MCF 10A (cell line): ENCODE measurements at places on chromosomes 5 and 9. TPM values are rescaled to one million over a fixed set of nuclear protein-coding genes. Genes with fewer than 3 reads are reported as not detected.

DNA sequence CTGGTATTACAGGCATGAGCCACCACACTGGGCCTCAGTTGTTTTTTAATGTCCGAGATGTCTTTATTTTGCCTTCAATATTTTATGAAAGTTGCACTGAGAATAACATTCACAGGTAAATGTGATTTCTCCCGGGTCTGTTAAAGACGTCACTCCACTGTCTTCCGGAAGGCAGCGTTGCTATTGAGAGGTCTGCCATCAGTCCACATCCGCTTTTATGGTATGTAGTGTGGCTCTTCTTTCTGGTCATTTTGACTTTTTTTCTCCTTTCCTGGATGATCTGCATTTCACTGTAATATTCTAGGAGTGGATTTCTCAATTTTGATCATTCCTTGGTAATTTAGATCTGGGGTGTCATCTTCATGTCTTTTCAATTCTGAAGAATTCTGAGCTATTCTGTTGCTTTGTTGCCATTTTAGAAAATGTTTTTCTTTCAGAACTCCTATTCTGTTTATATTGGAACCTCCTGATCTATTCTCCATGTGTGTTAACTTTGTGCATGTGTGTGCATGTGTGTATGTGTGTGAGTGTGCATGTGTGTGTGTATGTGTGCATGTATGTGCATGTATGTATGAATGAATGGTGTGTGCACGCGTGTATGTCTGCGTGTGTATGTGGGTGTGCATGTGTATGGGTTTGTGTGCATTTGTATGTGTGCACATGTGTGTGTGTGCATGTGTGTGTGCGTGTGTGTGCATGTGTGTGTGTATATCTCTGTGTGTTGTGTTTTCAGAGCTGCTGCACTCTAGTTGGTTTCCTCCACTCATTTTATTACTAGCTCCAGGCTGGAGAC is 1.9 kb upstream of the LCN1 start:
- DNase-seq, result no peak

DNA sequence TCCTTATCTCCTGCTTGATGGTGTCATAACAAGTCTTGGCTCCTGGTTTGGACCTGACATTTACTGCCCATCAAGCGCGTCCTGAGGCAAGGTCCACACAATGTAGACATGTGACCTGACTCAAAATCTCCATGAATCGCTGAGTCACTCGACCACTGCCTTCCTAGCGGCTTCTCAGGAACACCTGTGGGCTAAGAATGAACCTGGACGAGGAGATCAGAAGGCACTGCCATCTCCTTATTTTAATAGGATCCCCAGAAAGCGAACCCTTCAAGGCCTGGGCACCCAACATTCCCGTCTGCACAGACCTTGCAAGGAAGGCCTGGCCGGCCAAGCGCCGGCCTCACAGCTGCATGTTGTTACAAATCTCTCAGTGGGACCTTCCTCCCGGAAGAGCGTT is 60.6 kb upstream of the IRX1 start:
- DNase-seq, result no peak

C9 gene
- total RNA-seq, result not detected in 2 replicates

GRCh38 chr5:75457691-75458090 is 53.7 kb downstream of the CERT1 start:
- DNase-seq, result peak; percentile 25

DNA sequence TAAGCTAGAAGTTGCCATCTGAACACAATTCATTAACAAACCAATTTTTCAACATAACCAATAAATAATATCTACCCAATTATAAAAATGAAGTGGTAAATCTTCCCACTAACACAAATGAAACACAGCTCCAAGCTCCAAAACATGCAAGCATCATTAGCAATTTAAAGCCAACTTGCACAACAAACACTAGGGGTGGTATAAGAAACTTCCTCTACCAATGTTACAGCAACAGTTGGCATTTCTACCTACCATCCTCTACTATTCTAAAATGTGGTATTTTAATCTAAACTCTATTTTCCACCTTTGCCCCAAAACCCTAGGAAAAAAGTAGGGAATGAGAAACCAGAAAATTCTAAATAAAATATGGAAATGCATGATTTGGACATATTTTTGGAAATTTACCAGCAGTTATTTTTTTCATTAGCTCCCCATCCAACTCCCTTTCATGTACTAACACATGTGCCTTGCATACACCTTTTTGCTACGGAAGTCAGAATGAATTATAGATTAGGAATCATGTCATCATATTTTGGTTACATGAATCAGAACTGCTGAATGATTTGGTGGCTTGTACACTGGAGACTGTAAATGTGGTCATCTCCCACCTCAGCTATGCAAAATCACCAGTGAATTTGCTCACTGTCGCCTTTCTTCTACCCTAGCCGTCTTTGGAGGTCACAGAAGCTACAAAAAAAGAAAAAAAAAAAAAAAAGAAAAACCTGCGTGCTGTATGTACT is 4.1 kb downstream of the NR6A1 start:
- no peak for DNase-seq

S1PR3 gene
- total RNA-seq, result 2.7 and 2.8 TPM in 2 replicates

- DNase-seq, result no peak
Measured at GRCh38 chr5:122493091-122494021, 181.3 kb downstream of the SNCAIP start.

- no peak for DNase-seq
Measured at GRCh38 chr9:33202018-33202417, 34.9 kb upstream of the B4GALT1 start.

DNA sequence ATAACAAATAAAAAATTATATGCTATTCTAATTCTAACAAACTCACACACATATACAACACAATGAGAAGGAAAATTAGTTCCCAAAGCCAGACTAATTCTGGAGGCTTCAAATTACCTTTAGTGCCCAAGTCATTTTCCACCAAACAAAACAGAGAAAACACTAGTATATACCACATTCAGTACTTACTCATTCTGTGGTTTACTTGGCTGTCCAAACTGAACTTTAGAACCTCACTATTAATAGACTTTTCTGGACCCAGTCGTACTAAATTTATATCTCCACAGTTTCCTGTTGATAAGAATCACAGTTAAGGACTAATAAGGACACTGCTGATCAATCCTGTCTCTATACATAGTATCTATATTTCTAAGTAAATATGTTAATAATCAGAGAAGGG is 66.4 kb downstream of the SETX start:
- DNase-seq, result no peak

DNA sequence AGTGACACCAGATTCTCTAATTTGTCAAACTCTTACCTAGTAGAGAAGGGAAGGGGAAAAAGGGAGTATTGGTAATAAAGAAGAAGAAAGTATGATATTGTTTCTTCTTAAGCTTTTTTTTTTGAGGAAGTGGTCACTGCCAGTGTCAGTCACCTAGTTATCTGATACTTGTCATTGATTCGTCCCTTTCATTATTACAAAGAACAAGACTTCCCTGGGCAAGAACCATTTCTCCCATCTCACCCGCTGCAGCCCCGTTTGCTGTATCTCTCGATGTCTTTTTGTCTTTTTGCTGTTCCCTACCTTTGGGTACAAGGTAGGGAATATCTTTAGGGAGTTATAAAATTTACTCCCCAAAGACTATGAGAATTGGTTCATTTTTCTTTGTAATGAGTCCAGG is 249.0 kb downstream of the ARHGAP26 start:
- no peak for DNase-seq

TAS2R1 gene
- total RNA-seq, result not detected in 2 replicates

- no peak for DNase-seq
Measured at GRCh38 chr5:119583684-119584083, 45.7 kb upstream of the FAM170A start.

DNA sequence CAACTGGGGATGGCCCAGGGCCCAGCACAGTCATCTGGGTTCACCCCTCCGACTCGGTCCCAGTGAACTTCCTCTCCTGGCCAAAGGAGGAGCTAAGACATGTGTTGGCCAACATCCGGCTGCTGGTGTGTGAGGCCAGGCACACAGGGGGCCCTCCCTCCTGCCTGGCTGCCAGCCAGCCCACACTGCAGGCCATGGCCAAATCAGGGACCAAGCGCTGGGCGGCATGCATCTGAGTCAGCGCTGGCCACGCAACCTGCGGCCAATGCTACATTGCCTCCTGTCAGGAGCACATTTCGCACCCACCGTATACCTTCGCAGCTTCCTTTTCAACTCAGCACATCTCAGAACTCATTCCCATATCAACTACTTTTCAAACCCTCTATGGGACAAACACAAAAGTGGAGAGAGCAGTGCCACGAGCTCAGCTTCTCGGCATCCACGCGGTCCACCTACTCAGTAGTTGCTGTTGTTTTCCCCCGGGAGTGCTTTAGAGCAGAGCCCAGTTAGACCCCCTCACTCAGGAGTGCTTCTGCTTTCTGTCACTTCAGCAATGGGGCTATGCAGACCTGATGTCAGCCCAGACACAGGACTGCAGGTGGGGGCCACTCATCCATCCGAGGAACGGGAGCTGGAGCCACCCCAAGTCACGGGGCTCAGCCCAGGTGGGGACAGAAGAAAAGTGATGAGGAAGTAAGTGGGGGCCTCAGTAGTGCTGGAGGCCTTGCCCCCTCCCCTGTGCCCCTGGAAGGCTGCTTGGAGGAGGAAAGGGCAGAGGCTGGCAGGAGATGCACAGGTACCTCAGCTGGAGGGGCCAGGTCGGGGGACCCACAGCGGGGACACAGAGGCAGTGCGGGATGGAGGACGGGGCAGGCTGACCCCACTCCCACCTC is 13.9 kb downstream of the NINJ1 start:
- peak; percentile 99 for DNase-seq

- DNase-seq, result no peak
Measured at GRCh38 chr5:147743678-147744374, 38.7 kb downstream of the JAKMIP2 start.

DNA sequence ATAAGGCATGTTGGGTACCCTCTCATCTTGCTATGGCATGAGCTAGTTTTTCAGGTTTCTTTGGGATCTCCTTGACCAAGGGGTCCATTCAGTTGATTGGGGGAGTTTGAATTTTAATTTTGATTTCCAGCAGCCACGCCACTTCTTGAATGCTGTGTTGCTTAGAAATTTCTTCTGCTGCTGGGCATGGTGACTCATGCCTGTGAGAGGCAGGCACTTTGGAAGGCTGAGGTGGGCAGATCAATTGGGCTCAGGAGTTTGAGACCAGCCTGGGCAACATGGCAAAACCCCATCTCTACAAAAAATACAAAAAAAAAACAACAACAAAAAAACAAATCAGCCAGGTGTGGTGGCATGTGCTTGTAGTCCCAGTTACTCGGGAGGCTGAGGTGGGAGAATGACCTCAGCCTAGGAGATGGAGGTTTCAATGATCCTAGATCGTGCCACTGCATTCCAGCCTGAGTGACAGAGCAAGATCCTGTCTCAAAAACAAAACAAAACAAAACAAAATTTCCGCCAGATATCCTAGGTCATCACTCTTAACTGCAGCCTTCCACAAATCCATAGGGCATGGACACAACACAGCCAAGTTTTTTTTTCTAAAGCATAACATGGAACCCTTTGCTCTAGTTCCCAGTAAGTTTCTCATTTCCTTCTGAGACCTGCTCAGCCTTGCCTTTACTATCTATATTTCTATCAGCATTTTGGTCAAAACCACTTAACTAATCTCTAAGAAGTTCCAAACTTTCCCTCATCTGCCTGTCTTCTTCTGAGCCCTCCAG is 17.7 kb downstream of the TMC1 start:
- no peak for DNase-seq

PDLIM7 gene
- 164 and 257 TPM in 2 replicates for total RNA-seq

GRCh38 chr5:158119961-158120723 is 261.2 kb upstream of the CLINT1 start:
- DNase-seq, result peak; percentile 27

KIF12 gene
- total RNA-seq, result not detected in 2 replicates

DNA sequence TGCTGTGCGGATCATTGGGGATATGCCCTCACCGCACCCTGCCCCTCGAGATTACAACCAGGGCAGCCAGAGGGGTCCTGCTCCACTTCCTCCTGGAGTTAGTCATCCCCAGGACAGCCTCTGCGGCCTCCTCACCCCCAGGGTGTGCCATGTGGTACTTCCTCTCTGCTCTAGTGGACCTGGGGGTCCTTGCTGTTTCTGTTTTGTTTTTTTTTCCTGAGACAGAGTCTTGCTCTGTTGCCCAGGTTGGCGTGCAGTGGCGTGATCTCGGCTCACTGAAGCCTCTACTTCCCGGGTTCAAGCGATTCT is 5.2 kb upstream of the FCN1 start:
- DNase-seq, result no peak

- DNase-seq, result peak; percentile 44
Measured at GRCh38 chr5:144390133-144390532, 219.5 kb downstream of the KCTD16 start.

ANKRD18A gene
- 42.0 and 46.0 TPM in 2 replicates for total RNA-seq

SPINK5 gene
- total RNA-seq, result 0.96 and 3.1 TPM in 2 replicates

GABRB2 gene
- total RNA-seq, result not detected in 2 replicates

DNA sequence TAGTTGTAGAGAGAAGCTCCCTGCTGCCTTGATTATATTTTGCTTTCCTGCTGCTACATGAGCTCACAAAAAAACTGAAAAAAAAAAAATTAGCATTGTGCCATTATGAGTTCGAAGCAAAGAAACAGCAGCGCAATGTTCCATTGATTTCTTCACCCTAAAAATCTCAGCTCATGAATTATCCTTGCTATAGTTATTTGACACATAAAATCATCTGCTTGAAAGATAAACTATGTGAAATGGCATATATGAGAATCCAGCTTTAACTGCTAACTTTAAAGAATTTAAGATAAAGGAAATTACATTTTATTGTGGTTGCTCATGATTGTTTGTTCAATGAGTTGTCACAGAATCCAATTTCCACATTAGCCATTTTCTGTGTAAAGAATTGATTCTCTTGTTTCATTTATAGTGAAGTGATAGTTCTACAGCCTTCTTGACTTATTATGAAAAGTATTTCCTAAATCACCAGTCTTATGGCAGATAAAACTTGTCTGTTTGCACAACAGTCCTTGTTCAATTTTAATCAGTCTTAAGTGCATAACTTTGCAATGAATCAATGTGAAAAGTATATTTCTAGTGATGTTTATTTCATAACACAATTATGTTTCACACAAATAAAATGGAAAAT is 1275.0 kb upstream of the CDH9 start:
- no peak for DNase-seq

TSC1 gene
- 36.6 and 48.5 TPM in 2 replicates for total RNA-seq

DNA sequence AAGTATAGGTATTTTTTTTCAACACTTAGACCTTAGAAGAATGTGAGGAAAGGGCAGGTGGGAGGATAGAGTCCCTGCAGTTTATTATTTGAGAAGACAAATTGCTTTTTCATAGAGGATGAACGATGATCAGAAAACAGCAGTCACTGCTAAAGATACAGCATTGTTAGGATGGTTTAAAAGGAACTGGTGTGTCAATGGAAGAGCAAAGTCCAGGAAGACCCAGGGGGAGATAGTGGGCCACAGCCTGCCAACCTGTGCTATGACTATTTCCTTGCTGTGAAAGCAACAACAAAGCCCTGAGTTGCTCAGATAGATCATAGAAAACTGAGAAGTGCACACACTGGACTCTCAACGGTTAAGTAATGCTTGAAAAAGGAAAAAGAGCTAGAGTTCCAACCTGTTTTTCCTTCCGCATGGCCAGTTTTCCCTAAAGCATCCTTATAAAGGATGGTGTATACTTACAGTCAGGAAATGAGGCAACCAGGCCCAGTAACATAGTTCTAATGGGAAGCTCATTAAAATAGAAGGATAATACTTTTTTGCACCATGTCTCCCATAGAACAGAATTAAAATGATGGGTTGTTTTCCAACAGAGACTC is 153.8 kb downstream of the CEMIP2 start:
- no peak for DNase-seq

GRCh38 chr5:170520372-170520771 is 16.6 kb downstream of the KCNIP1 start:
- DNase-seq, result no peak
